ENCODE measurements at places on chromosomes 4 and X.

DNA sequence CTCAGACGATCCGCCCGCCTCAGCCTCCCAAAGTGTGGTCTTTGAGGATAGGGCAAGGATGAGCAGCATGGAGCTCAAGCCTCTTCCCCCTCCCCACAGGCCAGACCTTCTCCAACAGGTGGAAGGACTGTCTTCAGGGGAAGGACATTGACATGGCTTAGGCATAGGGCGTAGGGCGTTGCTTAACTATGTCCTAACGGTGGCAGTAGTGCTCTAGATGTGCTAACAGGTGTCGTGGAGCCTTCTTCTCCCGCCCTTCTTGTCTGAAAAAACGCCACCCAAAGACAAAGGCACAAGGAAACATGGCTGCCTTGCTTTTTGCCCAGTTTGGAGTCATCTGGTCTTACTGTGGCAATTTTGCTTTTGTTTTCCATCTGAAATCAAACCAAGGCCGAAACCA lies 219.8 kb downstream of the OR13H1 start:
- peak; percentile 85 for DNase-seq

GRCh38 chr4:174521800-174522182 lies 497 bp downstream of the HPGD start:
- no peak for DNase-seq

DNA sequence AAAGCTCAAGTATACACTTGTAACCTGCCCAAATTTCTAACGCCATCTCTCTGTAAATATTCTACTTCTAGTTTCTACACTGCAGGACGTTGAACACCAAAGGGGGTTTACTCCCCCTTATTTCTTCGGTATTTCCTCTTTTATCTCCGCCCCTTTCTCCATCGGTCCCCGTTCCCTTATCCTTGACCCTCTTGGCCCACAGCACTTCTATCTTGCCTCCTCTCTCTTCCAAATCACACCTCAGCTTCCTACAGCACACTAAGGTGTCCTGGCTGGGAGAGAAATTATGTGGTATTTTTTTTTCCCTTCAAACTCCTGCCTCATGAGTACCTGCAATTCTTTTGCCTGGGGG lies 715 bp downstream of the ZMAT1 start:
- DNase-seq: peak; percentile 49

DNA sequence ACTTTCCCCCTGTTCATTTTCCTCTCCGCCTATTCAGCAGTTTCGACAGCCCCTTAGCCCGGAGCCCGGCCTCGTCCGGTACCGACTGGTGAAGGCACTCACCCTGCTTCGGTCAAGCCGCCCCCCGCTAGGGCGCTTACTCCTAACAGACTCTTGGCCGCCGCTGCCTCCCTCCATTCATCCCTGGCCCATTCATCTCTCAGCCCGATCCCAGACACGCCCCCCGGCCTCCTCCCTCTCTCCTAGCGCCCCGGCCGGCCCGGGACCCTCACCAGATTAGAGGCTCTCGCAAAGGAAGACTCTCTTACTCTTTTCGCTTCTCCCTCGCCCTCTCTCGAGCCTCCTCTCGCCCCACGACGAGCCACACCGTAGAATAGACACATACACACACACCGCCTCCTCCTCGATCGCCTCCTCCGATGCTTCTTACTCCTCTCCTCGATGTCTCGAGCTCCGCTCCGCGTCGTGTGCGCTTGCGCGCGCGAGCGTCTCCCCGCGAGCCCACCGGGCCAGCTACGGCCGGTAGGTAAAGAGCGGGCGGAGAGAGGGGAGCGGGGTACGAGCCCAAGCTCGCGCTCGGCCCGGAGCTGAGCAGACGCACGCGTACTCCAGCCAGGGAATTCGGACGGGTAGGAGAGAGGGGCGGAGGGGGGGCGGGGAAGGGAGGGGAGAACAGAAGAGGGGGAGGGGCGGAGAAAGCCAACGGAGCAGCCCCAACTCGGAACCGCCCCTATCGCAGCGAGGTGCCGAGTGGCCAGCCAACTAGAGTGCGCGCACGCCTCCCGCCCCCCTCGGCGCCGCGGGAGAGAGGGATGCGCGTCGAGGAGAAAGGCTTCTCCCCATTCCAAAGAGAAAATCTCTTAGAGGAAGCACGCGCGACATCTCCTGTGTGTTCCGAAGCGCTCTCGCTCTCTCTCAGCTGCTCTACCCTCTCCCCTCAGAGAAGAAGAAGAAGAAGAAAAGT lies at the start of gene WNK3:
WNK3 (minus strand) TSS at position 633 of the 964 bp plus-strand sequence.
- DNase-seq: peak; percentile 86

- DNase-seq: no peak
Observed at GRCh38 chr4:173088144-173088543, 80.5 kb upstream of the GALNT7 start.

- DNase-seq: no peak
Observed at GRCh38 chr4:76188557-76188956, 25.1 kb downstream of the SCARB2 start.

DNA sequence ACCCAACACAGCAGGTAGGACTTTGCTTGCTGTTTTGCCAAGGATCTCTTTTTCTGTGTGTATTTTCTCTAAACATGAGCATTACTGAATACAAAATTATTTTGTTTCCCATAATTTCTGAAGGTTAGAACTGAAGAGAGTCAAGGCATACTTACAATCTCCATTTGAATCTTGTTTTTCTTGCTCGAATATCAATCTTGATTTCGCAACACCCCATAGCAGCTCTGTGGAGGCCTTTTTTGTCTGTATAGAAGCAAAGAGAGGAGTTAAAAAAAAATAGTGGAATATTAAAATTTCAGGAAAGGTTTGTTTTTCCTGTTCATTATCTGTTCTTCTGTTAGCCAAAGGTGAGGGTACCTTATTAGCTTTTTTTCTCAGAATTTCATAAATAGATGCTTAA lies 92.9 kb downstream of the TNIP2 start:
- no peak for DNase-seq

DNA sequence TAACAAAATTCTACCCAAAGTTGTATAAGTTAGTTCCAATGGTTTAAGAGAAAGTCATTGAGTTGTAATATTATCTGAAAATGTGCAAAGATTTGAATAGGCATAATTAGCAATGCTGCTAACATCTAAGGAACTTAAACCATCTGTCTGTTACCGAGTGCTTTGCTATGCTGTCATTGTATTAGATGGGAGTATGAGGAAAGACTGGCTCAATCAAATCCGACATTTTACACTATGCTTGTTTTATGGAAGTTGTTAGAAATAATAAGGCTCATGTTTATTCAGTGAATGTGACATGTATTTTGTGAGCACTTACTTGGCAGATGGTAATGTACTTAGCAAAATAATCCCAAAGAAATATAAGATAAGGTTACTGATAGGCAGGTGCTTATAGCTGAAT lies 1715.1 kb downstream of the PCDH7 start:
- no peak for DNase-seq

GRCh38 chr4:137703195-137703594 lies 170.9 kb upstream of the PCDH18 start:
- no peak for DNase-seq

- no peak for DNase-seq
Observed at GRCh38 chr4:3160438-3160837, 86.0 kb downstream of the HTT start.

DNA sequence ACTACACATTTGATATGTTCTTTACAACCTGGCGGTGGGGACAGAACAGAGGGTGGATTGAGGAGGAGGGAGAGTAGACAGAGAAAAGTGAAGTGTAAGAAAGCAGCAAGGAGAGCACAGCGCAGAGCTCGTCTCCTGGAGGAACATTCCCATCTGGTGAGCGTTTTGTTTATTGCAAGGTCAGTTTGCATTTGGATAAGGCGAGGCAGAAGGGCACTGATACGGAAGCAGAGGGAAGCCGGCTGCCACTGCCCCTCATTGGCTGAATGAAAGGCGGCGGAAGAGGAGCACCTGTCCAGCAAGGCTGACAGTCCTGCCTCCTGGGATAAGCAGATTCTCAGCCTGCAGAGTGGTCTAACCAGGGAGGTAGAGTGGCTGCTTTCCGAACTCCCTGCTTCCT lies 83.2 kb downstream of the GPR143 start:
- peak; percentile 35 for DNase-seq

GRCh38 chr4:90306810-90307209 lies 179.6 kb downstream of the CCSER1 start:
- no peak for DNase-seq

GRCh38 chrX:137915466-137915865 lies 349.5 kb downstream of the ZIC3 start:
- no peak for DNase-seq

DNA sequence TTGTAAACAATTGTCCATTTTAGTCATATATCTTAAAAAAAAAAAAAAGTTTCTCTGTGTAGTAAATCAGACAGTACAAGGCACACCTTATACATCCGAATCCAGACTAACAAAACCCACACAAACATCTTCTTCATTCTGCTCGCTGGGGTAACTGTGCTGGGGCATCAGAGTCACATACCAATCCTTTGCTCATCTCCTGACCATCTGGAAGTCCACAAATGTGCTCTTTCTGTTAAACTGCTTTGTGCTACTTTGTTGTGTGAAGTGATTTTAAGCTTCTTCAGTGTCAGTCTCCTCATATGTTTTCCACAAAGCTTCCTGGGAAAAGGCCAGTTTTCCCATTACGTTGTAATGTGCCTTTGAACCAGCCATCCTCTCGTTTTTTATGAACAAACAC lies 86.2 kb upstream of the CBR4 start:
- no peak for DNase-seq

DNA sequence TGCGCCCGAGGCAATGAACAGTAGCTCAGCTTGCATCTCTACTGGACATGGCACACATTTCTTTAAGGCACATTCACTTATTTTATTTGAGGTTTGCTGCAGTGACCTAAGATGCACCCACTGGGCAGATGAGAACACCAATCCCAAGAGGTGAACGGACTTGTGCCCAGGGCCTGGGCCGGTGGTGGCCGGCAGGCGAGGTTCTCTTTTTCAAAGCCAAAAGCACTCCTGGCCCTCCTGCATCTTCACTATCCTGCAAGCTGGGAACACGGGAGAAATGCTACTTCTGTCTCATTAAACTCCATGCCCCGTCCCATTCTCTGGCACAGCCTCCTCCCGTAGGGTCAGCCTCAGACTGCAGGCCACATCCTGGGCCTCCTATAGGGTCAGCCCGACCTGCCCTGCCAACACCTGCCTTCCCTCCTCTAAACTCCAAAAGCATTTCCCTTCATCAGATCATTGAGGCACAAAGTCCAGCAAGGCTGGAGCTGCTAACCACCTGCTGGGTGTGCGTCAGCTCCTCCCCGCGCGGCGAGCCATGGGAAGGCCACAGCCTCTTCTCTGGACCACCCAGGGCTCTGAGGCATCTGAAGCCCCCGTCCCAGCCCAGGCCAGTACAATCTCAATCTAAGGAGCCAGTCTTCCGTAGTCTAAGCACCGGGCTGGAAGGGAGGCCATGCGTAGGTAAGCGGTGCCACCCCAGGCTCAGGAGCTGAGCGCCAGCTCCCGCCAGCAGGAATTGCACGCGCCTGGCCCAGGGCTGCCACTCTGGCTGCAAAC lies 166.1 kb downstream of the AFAP1 start:
- no peak for DNase-seq

DNA sequence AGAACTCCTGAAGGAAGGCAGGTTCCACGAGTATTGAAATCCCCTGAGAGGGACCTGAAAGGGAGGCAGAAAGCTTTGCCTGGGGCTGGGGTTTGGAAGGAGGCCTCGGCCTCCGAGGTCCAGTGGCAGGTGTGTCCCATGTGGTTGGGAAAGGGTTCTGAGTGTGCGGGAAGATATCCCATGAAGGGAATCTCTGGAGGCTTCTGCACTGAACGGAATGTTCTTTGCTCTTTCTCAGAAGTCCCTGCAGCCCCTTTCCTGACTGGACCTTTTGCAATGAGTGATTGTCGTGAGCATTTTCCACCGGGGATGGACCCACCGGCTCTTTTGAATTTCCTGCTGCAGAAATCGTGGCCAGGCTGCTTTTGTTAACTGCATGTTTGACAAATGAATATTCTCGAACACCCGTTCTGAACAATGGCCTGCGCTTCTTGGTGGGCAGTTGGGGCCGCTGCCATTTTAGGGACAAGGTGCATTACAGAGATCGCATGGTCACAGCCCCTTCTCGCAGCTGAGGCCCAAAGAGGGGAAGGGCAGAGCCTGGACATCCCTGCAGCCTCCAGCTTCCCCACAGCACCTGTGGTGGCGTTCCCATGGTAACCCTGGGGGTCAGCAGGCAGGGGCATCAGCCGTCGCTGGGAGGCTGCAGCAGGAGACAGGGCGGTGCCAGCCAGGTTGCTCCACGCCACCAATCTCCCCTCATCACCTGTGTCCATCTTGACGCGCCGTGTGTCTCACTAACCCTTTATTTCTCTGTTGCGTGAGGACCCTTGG lies 18.3 kb upstream of the HTRA3 start:
- no peak for DNase-seq

DNA sequence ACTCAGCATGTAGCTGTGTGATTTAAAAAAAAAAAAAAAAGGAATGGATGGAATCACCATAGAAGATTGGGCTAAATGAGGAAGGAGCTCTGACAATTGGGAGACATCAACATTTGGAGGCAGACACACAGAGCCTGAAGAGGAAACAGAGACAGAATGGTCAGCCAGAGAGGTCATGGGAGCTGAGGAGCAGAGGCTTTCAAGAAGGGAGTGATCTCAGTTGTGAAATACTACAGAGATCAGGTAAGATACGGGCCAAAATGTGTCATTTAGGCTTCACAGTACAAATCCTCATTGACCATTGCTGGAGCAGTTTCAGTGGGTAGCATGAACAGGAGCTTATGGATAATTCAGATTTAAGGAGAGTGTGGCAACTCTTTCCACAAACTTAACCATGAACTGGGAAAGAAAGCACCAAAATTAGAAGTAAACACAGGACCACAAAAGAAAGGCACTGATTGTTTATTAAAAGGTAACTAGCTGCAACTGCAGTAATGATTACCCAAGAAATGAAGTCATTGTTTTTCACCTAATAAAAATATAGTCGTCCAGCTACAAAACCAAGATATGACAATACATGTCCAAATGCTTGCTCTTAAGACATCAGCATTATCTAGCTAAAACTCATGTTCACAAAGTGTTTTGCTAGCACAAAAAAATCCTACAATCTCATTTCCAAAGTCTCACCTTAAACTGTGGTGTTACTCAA lies 203.2 kb downstream of the DHX15 start:
- no peak for DNase-seq

DNA sequence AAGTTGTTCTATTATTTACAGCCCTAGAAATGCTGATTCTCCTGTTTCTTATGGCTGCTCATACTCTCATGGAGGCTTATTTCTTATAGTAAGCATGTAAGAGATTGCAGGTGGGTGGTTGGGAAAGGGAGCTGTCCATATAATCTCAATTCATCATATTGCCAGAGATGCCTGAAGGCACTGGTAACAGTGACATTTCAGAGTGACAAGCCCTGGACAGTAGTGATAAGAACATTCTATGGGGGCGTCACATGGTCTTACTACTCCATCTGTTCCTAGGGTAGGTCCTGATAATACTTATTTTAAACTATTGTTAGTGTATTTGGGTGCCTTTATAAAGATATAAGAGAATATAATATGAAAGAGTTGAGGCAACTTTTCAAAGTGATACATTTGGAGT lies 171.5 kb downstream of the CFAP299 start:
- DNase-seq: no peak

GRCh38 chrX:132488180-132488705 lies 595 bp downstream of the MBNL3 start:
- DNase-seq: peak; percentile 17

GRCh38 chr4:78553529-78554060 lies 2.0 kb downstream of the ANXA3 start:
- no peak for DNase-seq

GRCh38 chr4:167779864-167780263 lies 312.5 kb upstream of the ANXA10 start:
- DNase-seq: no peak

- no peak for DNase-seq
Observed at GRCh38 chrX:134244043-134244442, 7.1 kb downstream of the CCDC160 start.

- no peak for DNase-seq
Observed at GRCh38 chr4:135177321-135177720, 975.7 kb upstream of the PABPC4L start.
